GM12891 (cell line): ENCODE measurements at places on chromosomes 6 and 20.

GRCh38 chr6:28824793-28825731 lies 98.7 kb downstream of the TRIM27 start:
- DNase-seq = no peak

DNA sequence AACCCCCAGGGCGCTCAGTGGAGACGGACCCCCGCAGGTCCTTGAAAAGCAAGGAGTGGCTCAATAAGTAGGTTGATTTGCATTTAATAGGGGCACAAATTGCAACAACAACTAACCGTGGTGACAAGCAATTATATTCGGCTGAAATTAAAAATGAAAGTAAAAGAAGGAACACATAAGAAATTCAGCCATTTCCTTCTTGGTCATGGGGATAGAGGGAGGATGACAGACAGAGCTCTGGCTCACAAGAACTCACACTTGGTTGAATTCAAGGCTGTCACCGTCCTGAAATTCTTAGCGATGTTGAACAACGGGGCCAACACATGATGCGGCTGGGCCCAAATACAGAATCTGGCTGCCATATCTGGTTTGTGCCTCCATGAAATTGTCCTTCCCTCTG lies 129.0 kb downstream of the EDN3 start:
- no peak for DNase-seq

- no peak for DNase-seq
Observed at GRCh38 chr6:85419046-85419759, 30.7 kb upstream of the NT5E start.

DNA sequence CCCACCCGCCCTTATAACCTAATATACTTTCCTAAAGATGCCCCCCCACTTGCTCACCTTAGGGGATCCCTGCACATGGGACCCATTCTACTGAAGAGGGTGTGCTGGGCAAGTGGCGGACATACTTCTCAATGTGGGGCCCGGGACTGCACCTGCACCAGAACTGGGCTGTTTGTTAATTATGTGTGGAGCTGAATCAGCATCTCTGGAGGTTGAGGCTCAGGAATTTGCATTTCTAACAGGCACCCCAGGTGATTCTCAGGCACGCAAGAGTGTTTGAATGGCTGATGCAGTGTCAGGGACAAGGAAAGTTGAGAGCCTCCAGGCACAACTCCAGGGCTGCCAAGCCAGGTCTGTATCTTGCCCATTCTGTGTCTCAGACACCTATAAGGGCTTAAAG lies 8.9 kb upstream of the PTPRT start:
- DNase-seq = no peak

DNA sequence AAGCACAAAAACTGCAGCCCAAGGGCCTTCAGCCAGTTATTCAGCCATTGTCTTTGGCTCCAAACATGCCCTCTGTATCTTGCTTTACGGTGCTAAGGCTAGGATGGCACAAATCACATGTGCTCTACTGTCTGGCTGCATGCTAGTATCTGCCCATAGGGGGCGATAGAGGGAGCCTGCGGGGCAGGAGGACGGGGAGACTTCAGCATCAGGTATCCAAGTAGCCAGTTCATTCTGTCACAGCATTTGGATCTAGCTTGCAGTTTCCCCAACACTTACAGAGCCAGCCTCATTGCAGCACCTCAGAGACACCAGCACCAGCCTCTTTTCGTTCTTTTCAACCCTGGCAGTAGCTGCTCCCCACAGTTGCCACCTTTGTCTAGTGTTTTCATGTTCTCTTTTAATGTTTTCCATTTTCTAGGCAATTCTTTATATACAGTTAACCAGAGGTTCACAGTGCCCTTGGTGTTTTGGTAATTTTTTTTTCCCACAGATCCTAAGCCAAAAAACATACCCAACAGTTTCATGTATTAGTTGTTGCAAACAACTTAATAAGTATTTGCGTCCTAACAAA lies 705.9 kb downstream of the PTPRT start:
- DNase-seq = no peak

GRCh38 chr6:84348801-84349200 lies 121.4 kb upstream of the CEP162 start:
- DNase-seq = no peak

DNA sequence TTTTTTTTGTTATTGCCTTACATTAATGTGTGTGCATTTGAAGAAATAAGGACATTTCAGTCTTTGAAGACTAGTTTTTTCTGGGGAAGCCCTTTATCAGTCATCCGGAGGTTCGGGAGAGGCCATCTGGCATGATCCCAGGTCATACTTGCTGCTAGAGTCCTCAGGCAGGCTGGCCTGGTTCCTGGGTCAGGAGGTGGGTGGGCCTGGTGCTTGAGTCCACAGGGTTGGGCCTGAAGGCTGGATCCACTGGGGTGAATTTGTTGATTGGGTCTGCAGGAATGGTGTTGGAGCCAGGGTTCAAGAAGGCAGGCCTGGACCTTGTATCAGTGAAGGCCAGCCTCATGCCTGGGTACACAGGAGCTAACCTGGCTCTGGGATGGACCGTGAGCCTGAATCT lies 15.8 kb upstream of the WFDC9 start:
- DNase-seq = no peak

GRCh38 chr6:170045563-170045960 lies 245.3 kb downstream of the DLL1 start:
- DNase-seq = no peak

DNA sequence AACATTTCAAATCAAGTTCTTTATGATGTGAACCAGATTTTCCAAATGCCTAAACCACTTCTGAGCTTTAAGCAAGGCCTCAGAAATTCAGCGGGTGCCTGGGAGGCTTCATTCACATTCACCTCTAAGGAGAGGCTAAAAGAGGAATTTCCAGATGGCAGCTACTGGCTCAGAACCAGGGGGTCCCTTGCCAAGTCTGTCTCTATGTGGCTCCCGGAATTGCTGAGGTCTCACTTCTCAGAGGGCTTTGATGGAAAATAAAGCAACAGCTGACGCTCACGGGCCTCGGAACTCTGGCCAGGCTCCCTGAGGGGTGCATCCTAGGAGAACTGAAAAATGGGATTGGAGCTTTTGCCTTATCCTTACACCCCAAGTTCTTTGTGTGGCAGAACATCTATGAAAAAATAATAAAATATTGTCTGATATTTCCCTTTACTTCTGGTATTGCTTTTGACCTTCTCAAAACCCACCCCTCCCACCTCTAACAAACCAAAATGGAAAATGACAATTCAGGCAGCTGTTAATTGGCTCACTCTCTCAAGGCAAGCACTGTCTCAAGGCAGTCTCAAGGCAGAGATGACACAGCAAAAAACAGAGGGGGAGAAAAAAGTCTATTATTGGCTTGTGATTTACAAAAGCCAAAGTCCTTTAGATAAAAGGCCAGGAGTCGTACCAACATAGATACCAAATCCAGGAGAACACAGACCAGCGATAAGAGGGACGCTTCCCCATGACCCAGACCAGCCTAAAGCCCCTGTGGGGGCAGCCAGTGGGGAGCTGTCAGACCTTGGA lies 21.8 kb upstream of the LRRN4 start:
- DNase-seq = no peak

GRCh38 chr6:98831057-98831958 lies 3.1 kb upstream of the POU3F2 start:
- DNase-seq = no peak

DNA sequence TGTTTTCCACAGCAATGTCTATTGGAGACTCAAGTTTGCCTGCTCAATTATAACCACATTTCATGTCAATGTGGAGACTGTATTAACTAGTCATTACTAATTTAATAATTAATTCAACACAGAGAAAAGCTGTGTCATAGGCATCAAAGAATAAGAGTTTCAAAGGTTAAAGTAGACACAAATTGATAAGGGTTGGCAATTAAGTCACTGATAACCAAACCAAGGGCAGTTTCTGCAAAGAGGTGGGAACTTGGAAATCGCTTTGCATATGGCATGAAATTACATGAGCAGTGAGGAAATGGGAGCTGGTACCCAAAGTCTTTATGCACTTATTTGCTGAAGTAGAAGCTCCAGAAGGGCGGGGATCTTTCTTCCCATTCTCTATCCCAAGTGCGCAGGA lies 34.2 kb downstream of the GCLC start:
- no peak for DNase-seq

DNA sequence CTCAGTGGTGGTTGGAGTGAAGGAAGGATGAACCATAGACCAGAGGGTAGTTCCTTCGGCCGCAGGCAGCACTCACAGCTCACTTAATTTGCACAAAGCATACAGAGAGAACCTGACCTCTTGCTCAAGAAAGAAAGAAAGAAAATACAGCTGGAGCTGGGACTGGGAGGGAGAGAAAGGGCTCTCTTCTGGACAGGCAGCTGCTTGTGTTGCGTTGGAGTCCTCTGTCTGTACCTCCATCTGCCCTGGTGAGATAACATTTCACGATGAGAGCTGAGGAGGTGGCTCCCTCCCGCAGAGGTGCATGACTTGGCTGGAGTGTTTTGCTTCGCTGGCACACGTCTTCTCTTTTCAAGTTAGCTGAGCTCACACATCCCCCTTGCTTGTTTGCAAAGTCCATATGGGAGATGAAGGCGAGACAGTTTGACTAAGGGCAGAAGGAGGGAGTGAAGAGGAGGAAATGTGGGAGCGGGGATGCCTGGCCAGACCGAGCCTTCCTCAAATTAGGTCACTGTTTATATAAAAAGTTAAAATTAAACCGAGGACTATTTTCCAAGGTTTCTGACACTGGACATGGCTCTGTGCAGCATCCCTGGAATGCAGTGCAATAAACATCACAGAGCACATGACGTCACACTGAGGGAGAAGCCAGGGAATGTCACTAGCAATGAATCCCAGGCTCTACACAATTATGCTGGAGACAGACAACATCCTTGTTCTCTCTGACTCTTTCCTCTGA lies 359.4 kb downstream of the CD83 start:
- DNase-seq = no peak

GRCh38 chr6:108482559-108482958 lies 78.2 kb upstream of the FOXO3 start:
- DNase-seq = no peak

DNA sequence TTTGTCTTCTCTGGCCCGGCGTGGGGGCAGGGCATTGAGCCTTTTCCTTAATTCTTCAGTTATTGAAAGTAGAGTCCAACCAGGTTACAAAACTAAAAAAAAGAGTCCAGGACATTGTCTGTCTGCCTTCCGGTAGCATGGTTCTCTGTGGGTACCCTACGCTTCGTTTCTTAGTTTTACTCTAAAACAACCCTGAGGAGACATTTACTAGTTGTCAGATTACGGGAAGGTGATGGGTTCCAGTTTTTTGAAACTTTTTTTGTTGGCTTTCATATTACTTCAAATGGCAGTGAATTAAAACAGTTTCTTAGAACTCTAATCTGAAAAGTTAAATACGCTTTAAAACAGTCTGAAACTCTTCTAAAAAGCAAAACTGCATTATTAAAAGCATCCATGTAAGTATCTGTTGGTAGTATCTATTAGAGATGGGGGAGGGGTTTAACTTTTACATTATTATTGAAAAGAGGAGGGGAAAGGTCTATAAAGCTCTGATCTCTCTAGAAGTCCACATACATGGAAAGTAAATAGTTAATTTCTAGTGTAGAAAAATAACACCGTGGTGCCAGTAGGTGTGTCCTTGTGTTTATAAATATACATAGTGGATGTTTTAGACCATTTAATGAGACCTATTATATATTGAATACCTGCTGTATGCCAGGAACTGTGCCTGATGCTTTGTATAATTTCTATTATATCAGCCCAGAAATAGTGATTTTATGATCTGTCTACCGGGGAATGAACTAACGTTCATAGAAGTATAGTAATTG lies 2.2 kb downstream of the BICRAL start:
- no peak for DNase-seq

- DNase-seq = no peak
Observed at GRCh38 chr20:38844963-38845362, 39.5 kb downstream of the PPP1R16B start.

- no peak for DNase-seq
Observed at GRCh38 chr6:42808492-42809483, 26.9 kb downstream of the BICRAL start.

DNA sequence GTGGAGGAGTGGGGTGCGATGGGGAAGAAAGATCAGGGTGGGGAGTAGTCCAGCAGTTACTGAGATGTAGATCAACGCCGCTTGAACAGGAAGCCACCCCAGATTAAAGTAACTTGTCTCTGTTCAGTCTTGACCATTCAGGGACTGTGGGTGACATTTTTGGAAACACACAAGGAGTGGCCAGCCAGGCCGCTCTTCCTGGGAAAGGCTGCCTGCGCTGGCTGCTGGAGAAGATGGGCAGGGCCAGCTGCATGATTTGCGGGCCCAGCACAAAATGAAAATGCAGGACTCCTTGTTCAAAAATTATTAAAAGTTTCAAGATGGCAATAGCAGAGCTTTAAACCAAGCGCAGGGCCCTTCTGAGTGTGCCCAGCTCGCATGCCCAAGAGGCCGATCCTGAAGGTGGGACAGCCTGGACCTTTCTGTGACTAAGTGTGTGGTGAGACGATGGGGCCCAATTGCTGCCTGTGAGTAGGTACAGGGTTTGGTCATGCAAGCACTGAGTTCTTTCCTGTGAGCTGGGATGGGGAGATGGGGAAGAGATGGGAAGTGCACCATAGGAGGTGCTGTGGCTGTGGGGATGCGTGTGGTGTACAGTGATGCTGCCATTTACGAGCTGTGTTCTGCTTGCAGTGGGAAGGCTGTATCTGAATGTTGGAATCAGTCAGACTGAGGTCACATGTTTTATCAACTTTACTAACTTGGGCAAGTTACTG lies 51.3 kb downstream of the DAAM2 start:
- no peak for DNase-seq

DNA sequence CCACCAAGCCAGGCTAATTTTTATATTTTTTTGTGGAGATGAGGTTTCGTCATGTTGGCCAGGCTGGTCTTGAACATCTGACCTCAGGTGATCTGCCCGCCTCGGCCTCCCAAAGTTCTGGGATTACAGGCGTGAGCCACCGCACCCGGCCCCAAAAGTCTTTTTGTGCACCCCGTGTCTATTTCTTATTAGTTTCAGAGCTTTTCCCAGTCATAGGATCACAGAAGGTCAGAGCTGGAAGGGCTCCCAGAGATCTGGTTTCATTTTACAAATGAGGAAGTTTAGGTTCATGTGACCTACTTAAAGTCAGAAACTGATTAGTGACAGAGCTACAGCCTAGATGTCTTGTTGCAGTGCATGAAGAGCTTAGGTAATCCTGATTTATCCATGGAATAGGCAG lies 1.6 kb upstream of the OGFRL1 start:
- no peak for DNase-seq

DNA sequence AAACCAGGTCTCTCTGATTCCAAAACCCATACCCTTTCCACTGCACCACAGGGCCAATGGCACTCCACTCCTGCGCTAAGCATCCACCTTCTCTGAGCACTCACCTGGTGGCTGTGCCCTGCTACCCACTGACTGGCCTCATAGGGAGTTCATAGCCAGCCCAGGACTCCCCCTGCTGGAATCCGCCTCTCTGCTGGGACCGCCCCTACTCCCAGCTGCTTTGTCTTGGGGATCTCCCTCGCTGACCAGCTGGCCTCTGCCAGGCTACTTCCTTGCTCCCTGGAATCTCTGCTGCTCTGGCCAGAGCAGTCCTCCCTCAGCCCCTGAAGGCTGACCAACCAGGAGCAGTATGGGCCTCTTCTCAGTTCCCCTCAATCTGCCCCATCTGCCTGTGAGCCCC lies 129.7 kb downstream of the FAXC start:
- peak; percentile 14 for DNase-seq

GRCh38 chr6:4668271-4669179 lies 107.7 kb upstream of the CDYL start:
- DNase-seq = no peak

GRCh38 chr6:70180183-70180900 lies 122.5 kb downstream of the COL9A1 start:
- no peak for DNase-seq
